ENCODE measurements at places on chromosomes 3 and 15.

- DNase-seq = no peak
These were observed 76.7 kb upstream of the STRIT1 start for GRCh38 chr3:155370198-155370597.

- no peak for DNase-seq
These were observed 6.1 kb downstream of the CD96 start for GRCh38 chr3:111548092-111548491.

- DNase-seq = no peak
These were observed 9.9 kb upstream of the RBSN start for GRCh38 chr3:15108869-15109268.

- no peak for DNase-seq
These were observed 91.3 kb upstream of the ATP10A start for GRCh38 chr15:25954398-25954797.

GRCh38 chr3:23497156-23497555 lies 294.0 kb downstream of the UBE2E2 start:
- DNase-seq = no peak
